ENCODE measurements at places on chromosomes 4 and X. TPM values are rescaled to one million over a fixed set of nuclear protein-coding genes. Genes with fewer than 3 reads are reported as not detected.

Gene ITIH6
- total RNA-seq = not detected

Gene KIF4A
- total RNA-seq = 1.4 TPM

Gene RAB39B
- total RNA-seq = under 0.01 TPM

Gene IL15
- 5.5 TPM for total RNA-seq
